Left colon (tissue), 2 donors: ENCODE measurements at places on chromosomes 7 and 10.

- DNase-seq = no peak
Measured at GRCh38 chr7:5758753-5759335, 22.6 kb downstream of the RNF216 start.

DNA sequence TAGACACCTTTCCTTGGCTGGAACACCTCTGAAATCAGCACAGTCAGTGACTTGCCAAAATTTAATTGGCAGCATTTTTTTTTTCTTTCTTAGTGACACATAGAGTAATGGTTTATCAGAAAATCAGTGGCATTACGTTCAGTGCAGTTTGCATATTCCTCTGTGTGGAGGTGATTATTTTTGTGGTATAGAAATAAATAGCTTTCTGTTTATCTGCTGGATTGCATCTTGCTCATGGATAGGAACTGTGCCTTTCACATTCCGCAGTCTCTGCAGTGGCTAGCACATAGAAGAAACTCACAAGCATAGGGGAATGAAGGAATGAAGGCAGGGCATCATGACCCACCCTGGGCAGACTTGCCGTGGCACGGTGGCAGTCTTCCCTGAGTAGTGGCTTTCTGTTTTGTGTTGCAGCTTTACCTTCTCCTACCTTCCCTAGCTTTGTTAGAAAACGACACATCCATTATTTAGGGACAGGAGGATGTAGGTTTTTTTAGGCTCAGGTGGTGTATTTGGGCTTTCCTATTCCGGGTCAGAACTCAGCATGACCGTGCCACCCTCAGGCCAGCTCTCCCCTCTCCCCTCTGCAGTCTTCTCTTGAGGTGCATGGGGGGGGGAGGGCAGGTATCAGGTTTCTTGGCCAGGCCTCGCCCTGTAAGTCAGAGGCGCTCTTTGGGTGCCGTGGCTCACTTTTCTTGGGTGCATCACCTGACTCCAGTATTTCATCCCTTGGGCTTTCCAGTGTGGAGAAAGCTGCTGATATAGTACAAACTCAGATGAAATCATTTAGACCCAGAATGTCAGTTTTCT is 112.5 kb upstream of the GJD4 start:
- no peak for DNase-seq

- DNase-seq = no peak
Measured at GRCh38 chr10:120813085-120813484, 38.1 kb upstream of the WDR11 start.

- DNase-seq = no peak
Measured at GRCh38 chr10:73873142-73873837, 1.1 kb downstream of the CAMK2G start.

GRCh38 chr7:82625377-82625776 is 181.8 kb upstream of the CACNA2D1 start:
- no peak for DNase-seq

- DNase-seq = no peak
Measured at GRCh38 chr10:44960482-44961229, 1.1 kb downstream of the RASSF4 start.
